Renal pelvis (tissue), 12 donors: ENCODE measurements at places on chromosomes 13 and 19. TPM values are rescaled to one million over a fixed set of nuclear protein-coding genes. Genes with fewer than 3 reads are reported as not detected.

GRCh38 chr19:4800591-4801081 lies 9.1 kb downstream of the FEM1A start:
- no peak for DNase-seq

DNA sequence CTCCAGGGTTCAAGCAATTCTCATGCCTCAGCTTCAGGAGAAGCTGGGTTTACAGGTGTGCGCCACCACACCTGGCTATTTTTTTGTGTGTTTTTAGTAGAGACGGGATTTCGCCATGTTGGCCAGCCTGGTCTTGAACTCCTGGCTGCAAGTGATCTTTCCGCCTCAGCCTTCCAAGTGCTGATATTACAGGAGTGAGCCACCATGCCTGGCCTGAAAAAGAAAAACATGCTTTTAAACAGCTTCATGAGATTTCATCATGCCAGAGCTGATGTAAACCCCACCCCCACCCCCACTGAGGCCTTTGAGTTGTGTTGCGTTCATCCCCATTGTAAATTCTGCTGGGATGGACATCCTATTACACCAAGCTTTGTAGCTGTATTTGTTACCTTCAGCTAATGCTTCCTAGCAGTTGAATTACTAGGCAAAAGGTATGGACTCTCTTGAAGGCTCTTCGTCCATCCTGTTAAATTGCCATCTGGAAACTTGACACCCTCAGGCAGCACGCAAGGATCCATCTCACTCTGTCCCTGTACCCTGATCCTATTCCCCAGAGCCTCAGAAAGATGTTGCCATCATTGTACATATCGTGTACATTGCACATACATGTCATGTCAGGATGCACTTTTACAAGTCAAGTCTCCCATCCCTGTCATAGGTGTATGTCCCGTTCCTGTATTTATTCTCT lies 47.3 kb downstream of the NFIX start:
- DNase-seq, result no peak

GRCh38 chr19:37718304-37718703 lies 1.3 kb downstream of the ZNF607 start:
- peak; percentile 4 for DNase-seq

- DNase-seq, result no peak
Observed at GRCh38 chr19:38959618-38960017, 15.9 kb downstream of the FBXO17 start.

DNA sequence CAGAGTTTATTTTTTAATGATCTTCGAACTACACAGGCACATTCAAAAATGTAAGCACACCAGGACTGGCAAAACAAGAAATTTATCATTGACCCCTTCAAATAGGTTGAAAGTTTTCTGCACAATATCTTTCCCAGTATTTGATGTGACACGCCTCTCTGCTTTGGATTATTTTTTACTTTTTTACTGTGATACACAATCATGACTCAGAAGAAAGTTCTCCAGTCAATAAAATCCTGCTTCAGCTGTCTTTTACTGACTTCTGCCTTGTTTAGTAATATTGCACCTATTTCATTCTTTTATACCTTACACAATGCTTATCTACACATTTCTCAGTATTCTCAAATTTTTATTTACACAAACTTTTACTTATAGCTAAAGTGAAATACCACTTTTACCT lies 1750.4 kb downstream of the PCDH9 start:
- no peak for DNase-seq

- no peak for DNase-seq
Observed at GRCh38 chr19:30780032-30780431, 407.8 kb downstream of the ZNF536 start.

GRCh38 chr13:52846567-52847321 lies 1.7 kb downstream of the PCDH8 start:
- DNase-seq, result peak; percentile 72

DNA sequence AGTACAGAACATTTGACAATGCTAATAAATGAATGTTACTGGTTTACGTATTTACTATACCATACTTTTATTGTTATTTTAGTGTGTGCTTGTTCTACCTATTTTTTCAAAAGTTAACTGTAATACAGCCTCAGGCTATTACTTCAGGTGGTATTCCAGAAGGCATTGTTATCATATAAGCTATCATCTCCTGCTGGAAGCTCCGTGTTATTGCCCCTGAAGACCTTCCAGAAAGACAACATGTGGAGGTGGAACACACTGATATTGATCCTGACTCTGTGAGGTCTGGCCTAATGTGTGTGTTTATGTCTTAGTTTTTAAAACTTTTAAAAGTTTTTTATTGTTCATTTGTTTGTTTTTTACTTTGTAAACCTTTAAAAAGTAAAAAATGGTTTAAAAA lies 509.8 kb upstream of the SPRY2 start:
- no peak for DNase-seq

DNA sequence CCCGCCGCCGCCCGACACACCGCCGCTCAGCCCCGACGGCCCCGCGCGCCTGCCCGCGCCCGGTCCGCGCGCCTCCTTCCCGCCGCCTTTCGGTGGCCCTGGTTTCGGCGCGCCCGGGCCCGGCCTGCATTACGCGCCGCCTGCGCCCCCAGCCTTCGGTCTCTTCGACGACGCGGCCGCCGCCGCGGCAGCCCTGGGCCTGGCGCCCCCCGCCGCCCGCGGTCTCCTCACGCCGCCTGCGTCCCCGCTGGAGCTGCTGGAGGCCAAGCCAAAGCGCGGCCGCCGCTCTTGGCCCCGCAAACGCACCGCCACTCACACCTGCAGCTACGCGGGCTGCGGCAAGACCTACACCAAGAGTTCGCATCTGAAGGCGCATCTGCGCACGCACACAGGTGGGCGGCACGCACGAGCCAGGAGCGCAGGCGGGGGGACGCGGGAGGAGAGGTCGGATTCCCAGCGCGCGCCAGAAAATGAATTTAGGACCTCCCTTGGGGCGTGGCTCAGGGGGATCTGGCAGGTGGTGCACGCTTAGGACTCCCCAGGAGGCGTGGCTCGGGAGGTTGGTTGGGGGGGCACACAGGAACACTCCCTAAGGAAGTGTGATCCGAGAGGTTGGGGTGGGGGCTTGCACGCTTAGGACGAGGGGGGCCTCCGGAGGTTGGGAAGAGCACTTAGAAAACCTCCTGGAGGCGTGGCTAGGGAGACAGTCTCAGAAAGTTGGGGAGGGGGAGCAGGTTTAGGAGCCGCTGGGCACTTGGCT lies 1.2 kb downstream of the KLF2 start:
- no peak for DNase-seq

DNA sequence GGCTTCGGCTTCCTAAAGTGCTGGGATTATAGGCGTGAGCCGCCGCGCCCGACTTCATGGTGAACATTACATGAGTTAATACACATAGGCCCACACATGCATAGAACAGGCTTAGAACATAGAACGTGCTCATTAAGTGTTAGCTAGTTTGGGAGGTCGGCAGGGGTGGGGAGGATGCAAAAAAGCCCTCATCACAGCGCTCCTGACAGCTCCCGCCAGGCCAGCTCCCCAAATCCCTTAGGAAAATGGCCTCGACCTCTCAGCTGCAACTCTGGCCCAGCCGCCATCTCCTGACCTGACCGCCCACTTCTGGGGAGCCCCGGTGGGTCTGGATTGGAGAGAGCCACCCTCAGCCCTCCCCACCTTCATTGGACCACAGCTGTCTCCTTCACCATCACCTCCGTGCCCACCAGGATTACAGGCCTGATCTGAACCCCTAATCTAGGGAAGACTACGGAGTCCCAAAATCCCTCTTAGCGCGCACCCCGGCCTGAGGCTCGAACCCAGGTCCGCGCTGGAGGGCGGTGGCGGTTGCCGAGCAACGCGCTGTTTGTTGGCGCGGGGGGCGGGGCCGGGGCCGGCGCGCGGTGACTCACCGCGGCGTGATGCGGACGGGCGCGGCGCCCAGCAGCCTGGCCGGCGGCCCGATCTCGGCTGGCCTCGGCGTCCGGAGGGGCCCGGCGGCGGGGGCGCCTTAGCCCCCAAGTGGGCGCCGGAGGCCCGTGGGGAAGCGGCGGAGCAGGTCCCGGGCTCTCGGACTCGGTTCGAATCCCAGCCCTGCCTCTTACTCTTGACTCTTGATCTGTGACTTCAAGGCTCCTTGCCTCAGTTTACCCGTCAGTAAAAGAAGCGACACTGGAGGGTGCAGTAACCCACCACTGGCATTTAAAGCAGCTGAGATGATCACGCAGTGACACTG lies 26.7 kb upstream of the NANOS3 start:
- DNase-seq, result no peak

DNA sequence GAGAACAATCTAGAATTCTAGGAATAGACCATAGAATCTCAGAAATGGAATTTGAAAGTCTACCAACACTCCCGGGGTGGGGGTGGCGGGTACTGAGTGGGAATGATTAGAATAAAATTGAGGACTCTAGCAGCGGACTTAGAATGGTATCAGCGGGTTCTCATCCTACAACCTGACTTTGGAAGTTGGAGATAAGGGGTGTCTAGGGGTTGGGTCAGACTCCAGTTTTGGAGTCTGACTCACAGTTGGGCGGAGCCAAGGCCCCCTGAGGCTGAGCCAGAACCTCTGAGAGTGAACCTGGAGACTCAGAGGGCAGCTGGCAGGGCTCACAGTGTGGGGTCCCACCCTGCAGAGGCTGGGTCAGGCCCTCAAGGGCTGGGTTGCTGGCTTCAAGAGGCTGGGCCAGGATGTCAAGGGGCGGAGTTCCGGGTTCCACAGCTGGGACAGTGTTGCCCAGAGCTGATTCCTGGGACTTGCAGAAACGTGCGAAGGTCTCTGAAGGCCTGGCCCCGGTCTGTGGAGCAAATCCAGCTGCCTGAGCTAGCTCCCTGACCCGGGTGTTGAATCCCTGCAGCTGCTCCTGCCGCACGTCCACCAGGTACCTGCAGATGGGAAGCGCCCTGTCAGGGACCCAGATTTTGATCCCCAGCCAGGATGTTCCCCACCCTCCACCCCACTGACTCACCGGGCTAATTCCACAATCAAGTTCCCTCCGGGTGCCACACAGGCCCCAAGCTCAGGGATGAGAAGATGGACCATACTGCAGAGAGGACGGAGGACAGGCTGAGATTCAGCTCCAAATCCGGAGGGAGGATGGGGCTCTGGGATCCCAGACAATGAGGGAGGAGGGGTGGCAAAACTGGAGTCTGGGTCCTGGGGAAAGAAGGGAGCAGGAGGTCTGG lies 1.6 kb upstream of the TNNI3 start:
- DNase-seq, result no peak

DNA sequence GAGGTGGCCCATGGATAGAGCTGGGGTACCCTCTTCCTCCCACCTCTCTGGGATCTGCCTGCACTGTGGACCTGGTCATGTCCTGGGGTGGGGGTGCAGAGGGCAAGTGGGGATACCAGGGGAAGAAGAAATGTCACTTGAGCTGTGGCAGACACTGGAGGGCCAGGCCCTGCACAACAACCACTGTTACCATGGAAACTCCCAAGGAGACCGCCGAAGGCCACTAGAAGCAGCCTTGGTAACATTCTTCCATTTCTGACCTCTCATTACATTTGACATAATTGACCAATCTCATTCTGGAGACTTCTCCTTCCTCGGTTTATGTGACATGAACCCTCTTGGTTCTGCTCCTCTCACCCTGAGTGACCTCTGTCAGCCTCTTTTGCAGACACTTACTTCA lies 179.9 kb upstream of the SERP2 start:
- DNase-seq, result no peak

DNA sequence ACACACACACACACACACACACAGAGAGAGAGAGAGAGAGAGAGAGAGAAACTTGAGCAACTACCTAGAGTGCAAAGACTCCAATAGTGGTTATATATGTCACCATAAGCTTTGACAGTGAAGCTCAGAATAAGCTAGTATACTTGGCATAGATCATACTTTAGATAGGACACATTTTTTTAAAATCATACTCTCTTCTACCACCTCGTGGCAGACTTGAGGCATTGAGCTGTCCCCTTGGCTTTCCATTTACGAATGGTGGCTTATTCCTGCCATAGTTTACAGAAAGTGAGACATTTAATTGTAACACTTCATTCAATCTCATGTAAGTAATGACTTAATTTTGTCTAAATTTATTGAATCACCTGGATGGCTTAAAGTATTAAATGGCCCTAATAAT lies 108.2 kb downstream of the EDNRB start:
- no peak for DNase-seq

- no peak for DNase-seq
Observed at GRCh38 chr19:29655648-29656335, 9.5 kb upstream of the PLEKHF1 start.

DNA sequence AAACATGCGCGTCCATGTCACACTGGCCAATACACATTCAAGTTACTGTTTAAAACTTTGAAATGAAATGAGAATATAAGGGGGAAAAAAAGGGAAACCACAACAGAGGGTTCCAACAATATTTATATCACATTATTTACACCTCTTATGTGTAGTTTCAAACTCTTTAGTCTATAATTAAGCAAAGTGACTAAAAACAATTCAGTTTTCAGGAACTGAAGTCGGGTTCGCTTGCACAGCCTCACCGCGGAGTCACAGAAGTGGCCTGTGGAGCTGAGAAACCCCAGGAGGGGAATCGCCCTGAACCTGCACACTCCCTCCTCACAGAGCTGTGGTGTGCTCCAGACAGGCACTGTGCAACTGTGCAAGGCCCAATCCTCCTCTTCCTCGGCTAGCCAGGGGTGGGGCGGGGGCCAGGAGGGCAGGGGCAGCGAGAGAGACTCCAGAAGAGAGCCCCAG lies 75.9 kb downstream of the STK24 start:
- no peak for DNase-seq

HNRNPL gene
- 466 TPM for polyA plus RNA-seq

MYH14 gene
- polyA plus RNA-seq, result 27.2 TPM

FCGBP gene
- polyA plus RNA-seq, result 9.4 TPM

RNF126 gene
- 35.8 TPM for polyA plus RNA-seq

ZNF865 gene
- polyA plus RNA-seq, result 11.6 TPM

ADGRE2 gene
- 0.48 TPM for polyA plus RNA-seq

PNMA8A gene
- 45.5 TPM for polyA plus RNA-seq

C19orf67 gene
- not detected for polyA plus RNA-seq

SLC25A41 gene
- polyA plus RNA-seq, result 2.4 TPM
